ENCODE measurements at places on chromosomes 13 and 19.
A peak's percentile ranks its signal among the peaks of the same experiment; 100 is the strongest.

DNA sequence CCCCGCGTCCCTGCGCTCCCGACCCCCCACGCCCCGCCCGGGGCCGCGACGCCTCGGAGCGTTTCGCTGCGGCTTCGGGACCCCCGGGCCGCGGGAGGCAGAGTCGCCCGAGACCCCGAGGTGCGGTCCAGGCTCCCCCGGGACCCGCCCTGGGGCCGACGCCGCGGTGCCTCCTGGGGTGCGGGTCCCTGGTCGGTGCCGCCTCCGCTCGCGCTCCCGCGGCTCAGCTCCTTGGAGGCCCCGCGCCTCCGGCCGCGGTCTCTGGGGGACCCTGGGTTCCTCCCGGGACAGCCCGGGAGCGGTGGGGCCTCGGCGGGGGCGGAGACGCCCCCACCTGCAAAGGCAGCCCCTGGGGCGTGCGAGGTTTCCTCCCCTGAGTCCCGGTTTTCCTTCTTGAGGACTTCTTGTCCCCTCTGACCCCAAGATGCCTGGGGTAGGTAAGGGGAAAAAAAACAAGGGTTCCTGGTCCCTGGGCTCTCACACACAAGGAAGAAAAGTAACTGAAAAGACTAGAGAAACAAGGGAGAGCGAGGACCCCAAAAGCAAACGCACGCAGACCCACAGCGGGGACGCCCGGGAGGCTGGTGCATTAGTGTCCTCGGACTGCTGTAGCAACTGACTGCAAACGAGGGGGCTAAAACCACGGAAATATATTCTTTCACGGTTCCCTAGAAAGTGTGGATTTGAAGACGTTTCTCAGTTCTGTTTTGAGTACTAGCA, 740 bp downstream of the ZNF555 start:
- no peak for DNase-seq

GRCh38 chr19:48818234-48818820, 7.5 kb upstream of the BCAT2 start:
- no peak for DNase-seq

GRCh38 chr13:32804673-32805230, 211.5 kb upstream of the KL start:
- no peak for DNase-seq

DNA sequence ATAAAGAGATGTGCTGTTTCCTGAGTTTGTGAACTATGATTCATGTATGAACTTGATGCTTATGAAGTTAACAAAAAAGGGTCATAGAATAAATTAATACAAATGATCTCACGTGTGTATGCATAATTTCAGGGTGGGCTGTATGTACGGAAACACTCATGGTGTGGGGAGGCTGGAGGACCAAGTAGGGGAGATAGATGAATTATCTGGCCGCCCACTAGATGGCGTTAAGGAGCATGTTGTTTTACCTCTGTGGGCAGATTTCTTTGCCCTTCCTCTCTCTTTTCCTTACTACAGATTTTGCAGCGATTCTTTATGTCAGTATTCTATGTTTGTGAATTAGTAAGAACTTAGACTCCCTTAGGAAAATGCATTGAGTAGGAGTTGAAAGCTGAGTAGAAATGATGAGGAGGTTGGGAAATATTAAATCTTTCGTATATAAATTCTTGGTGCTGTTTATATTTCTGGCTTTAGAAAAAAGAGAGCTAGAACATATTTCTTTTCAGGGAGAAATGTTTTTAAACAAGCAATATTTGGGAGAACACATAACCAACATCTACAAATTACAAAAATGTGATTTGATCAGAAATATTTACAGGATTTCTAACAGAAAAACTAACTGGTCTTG, 47.4 kb upstream of the TMTC4 start:
- DNase-seq, result peak; percentile 76

- DNase-seq, result no peak
Measured at GRCh38 chr13:49536144-49536873, 40.6 kb downstream of the PHF11 start.

- DNase-seq, result no peak
Measured at GRCh38 chr13:95480131-95480545, 72.4 kb upstream of the CLDN10 start.

GRCh38 chr13:40116008-40116407, 460.5 kb downstream of the COG6 start:
- no peak for DNase-seq

Measured in WTC11 (cell line).